ENCODE measurements at places on chromosomes 11 and 22.

DNA sequence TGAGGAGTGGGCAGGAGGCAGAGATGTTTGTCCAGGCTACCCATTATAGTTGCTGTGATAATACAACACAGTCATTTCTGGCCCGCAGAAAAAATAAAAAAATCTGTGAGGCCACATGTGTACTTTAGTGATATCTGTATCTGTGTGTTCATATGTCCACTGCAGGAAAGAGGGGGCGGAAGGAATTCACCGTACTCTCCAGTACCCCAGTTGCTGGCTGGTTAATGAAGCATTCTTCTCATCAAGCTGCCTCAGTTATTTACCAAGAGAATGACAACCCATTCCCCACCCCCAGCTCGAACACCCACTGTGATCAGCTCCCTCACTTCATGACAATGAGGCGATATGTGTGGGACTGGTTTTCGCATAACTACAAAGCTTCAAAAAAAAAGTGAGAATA lies 309.3 kb downstream of the SOX6 start:
- DNase-seq: no peak

GRCh38 chr11:124583781-124584180 lies 14.0 kb downstream of the OR8A1 start:
- no peak for DNase-seq

DNA sequence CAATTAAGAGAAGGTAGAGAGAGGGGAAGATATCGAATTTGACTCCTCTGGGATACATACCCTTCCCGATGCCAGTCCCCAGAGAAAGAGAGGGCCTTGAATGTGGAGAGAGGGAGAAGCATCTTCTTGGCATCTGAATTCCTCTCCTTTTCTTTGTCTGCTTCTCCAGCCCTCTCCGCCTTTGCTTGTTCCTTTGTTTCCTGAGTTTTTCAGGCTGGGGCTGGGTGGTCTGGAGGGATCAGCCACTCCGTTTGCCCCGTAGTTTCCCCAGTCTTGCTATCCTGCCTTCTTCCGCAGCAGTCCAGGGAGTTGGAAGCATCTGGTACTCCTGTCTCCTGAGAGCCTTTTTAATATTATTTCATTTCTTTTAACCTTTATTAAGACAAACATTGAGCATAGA lies 107.1 kb upstream of the CADM1 start:
- no peak for DNase-seq

DNA sequence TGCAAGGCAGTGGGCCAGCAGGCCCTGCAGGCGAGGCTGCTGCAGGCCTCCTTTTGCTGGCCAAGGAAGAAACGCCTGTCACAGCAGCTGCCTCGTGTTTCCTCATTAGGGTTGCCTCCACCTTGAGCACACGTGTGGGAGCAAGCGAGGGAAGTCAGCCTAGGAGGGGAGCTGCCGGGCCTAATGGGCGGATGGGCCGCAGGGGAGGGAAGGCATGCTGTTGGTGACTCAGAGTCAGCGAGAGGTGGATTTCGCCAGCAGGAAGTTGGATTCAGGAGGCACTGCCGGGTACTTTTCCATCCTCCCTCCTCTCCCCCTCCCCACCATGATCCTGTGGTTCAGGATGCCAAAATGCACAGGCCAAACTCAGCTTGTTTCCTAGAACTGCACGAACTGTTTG lies 498.7 kb downstream of the METTL15 start:
- no peak for DNase-seq

DNA sequence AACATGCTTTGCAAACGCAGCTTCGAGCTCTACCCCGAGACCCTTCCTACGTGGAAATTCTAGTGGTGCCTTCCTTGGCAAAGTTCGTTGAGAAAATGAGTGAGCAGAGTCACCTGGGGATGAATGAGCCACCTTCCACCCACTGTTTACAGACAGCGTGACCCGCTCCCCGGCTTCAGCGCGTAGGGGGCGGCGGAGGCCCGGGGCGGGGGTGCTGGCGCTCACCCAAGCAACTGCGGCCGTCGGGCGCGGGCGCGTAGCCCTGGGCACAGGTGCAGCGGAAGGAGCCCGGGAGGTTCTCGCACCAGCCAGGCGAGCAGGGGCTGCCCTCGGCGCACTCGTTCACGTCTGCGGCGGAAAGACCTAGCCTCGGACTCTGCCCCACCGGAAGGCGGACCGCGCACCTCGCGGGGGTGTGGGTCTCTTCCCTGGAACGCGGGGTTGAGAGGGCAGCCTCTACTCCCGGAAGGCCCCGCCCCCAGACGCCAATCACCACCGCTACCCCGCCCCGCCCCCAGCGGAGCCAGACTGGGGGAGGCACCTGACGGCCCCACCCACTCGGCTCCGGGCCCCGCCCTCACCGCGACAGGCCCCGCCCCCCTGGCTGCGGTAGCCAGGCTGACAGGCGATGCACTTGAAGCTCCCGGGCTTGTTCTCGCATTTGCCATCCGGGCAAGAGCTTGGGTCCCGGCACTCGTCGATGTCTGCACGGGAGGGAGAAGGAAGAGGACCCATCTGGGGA lies 11.8 kb downstream of the LTBP3 start:
- peak; percentile 29 for DNase-seq

DNA sequence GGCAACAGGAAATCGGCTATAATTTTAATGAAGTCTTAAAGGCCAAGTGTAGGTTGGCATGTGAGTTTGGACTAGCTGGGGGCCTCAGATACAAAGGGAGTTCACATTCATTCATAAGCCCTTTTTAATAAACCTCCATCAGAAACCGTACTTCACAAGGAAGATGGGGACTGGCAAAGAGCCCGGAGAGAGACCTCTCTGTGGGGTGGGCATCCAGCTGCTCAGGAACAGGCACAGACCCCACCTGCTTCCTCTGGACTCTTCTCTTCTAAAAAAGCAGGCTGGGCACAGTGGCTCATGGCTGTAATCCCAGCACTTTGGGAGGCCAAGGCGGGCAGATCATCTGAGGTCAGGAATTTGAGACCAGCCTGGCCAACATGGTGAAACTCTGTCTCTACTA lies 3.9 kb upstream of the ARFGAP3 start:
- no peak for DNase-seq

DNA sequence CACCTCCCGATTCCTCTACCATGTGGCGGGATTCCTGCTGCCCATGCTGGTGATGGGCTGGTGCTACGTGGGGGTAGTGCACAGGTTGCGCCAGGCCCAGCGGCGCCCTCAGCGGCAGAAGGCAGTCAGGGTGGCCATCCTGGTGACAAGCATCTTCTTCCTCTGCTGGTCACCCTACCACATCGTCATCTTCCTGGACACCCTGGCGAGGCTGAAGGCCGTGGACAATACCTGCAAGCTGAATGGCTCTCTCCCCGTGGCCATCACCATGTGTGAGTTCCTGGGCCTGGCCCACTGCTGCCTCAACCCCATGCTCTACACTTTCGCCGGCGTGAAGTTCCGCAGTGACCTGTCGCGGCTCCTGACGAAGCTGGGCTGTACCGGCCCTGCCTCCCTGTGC lies 10.5 kb downstream of the CXCR5 start:
- no peak for DNase-seq

DNA sequence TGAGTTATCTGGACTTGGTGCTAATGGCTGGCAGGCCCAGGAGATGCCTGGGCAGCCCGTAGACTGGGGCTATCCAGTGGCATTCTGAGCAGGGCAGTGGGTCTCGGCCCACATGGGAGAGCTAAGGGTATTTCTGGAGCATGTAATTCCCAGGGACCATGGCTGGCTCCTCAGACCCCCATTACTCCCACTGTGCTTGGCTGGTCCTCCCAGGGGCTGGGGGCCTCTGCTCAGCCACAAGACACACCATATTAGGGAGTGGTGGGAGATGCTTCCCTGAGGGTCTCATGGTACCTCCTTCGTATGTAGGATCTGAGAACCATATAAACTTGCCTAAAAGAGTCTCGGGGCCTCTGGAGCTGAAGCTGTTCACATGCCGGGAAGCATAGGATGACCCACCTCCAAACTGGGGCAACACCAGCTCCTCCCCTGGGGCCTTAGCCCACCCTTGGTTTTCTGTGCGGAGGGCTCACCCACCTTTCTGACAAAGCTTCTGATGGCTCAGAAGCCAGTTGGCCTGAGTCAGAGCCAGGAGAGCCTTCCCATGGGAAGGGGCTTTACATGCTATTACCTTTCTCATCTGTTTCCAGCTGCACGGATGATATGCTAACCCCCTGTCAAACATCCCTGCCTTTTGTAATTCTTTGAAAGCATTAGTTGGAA lies 9.5 kb upstream of the FTH1 start:
- no peak for DNase-seq

DNA sequence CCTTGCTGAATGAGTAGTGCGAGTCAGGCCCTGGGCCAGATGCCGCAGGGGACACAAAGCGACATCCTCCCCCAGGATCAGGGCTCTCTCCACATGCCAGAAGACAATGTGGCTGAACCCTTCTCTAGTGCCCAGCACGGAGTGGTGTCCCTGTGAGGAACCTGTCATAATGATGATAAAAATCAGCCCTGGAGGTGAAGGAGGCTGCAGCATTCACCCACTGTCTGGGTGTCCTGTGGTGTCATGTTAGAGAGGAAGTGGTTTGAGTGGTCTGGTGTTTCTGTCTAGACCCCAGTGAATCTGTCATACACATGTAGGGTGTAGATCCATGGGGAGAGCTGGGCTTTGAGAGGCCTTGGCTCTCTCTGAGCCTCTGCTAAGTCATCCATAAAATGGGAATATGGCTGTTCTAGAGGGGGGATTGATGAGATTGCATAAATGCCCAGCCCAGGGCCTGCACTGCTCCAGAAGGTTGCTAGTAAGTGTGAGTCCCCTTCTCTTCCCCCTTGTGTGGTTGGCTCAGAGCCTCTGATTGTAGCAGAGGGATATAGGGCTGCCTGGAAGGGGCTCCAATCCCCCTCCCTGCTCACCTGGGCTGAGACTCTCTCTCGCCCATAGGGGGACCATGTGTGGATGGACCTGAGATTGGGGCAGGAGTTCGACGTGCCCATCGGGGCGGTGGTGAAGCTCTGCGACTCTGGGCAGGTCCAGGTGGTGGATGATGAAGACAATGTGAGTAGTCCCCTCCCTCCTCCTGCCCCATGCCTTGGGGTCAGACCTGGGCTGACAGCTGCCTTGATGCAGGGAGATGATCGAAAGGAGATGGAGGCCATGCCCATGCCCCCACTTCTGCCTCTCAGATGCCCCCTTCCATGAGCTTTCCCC lies 14.3 kb downstream of the MYO7A start:
- DNase-seq: no peak

GRCh38 chr11:45048870-45049691 lies 97.4 kb upstream of the PRDM11 start:
- DNase-seq: no peak

DNA sequence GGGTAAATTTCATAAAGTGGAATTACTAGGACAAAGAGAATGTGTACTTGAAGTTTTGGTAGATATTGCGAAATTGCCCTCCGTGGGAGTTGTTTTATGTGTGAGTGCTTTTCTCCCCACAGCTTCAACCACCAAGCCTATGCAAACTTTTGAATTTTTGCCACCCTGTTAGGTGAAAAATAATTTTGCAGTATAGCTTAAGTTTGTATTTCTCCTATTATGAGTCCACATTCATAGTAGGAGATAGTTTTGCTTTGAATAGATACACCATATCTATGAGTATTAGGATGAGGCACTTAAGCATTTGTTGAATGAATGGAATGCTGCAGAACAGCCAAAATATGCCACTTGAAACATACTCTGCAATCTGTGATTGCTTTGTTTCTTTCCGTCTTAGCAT lies 43.6 kb downstream of the UVRAG start:
- DNase-seq: no peak

GRCh38 chr11:2674658-2675131 lies 25.1 kb downstream of the KCNQ1OT1 start:
- DNase-seq: peak; percentile 43

GRCh38 chr11:26909991-26910591 lies 83.8 kb upstream of the FIBIN start:
- no peak for DNase-seq

All from nucleus accumbens (tissue), 56 donors.